ENCODE measurements at places on chromosomes 5 and 9.

GRCh38 chr9:110329639-110330230 is 7.9 kb downstream of the TXNDC8 start:
- DNase-seq, result no peak

GRCh38 chr9:80701061-80701460 is 988.3 kb downstream of the TLE1 start:
- DNase-seq, result no peak

- DNase-seq, result no peak
Measured at GRCh38 chr5:17217493-17218352, at the start of gene BASP1. BASP1 (plus strand) TSS chr5:17217631; CDS start chr5:17275217, 57,586 bp downstream.

DNA sequence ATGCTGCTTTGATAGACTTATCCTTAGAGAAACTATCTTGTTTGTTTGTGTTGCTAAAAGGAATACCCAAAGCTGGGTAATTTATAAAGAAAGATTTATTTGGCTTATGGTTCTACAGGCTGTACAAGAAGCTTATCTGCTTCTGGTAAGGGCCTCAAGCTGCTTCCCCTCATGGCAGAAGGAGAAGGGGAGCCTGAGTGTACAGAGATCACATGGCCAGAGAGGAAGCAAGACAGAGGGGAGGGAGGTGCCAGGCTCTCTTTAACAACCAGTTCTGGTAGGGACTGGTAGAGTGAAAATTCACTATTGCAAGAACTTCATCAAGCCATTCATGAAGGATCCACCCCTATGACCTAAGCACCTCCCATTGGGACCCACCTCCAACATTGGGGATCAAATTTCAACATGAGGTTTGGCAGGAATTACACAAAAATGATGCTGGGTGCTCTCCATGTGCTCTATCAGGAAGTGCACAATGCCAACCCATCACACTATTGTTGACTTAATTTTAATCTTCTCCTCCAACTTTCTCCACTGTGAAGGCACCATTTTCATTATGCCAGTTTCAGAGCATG is 115.1 kb upstream of the SHB start:
- DNase-seq, result no peak

- DNase-seq, result no peak
Measured at GRCh38 chr5:144944936-144945335, 774.3 kb downstream of the KCTD16 start.

DNA sequence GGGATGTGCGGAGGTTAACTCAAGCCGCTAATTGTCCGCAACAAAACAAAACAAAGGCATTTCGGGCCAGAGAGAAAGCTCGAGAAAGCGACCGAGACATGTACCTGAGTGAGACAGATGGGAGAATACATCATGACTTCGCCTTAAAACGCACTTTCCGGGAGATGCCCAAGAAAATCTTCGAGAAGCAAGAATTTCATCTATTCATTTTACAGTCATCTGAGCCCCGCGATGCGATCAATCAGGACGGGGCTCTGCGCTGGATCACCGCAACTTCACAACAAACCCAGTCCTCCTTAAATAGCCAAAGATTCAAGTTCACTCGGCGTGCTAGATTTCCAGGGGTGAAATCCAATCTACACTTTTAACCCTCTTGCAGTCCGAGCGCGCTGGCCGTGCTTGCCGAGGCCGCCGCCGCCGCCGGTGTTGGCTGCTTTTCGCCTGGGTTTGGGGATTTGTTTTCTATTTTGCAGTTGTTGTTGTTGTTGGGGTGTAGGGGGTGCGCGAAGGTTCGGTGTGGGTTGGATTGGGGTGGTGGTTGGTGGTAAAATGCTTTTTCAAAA is 482 bp downstream of the NFIB start:
- no peak for DNase-seq

- no peak for DNase-seq
Measured at GRCh38 chr9:119088002-119088547, 281.2 kb downstream of the BRINP1 start.

GRCh38 chr9:223152-223551 is 8.5 kb downstream of the DOCK8 start:
- DNase-seq, result no peak

GRCh38 chr9:126474206-126474765 is 139.4 kb upstream of the LMX1B start:
- DNase-seq, result peak; percentile 25

All from urothelium cell line (cell line).